ENCODE measurements at places on chromosomes 11 and 22.

GRCh38 chr11:29656597-29656996 is 360.2 kb downstream of the KCNA4 start:
- no peak for DNase-seq

DNA sequence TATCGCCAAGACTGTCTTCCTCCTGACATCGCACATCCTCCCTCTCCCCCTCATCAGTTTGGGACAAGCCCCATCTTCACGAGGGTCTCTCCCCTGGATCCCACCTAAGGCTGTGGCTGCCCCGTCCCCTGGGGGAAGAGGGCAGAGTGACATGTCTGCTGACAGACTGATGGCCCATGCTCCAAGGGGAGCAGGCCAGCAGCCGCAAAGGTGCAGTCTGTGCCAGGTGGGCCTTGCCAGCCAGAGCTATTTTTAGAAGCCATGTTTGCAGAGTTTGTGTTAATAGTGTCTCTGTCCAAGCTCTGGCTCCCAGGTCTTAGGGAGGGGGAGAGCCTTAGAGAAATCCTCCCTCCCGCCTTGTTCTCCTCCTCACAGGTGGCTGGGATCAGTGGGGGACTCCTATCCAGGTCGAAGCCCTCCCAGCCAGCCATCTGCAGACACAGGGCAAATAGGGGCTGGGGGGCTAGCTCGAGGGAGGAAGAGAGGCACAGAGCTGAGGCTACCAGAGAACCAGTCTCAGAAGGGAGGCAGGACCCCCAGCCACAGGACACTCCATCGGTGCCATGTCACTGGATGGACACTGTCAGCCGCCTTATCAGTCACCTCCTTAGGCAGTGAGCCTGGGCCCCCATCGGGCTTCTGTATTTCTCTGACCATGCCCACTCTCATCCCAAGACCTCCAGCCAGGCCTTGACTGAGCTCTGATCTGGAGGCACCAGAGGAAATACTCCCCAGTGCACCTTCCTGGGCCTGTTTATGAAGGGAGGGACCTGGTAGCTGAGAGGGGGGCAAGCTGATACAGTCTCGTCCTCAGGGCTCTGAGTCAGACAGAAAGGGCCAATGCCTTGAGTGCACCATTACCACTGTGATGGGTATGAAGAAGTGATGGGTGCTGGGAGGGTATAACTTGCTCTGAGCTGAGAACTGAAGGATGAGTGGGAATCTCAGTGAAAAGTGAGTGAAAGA is 49.3 kb downstream of the CHRDL2 start:
- peak; percentile 65 for DNase-seq

DNA sequence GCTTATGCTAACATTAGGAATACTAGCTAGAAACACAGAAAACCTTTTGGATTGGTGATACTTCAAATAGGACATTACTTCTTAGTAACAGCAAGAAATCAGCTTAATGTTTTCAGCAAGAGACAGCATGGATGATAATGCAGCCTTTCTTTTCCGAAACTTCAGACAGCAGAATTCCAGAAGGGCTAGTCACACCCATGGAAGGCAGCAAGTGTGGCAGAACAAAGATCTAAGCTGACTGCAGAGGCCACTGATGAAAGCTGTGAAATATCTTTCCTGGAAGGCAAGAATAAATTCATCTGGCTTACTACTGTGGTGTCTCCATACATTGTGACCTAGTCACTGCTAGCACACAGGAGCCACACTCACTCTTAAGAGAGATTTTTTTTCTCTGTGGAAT is 100.3 kb downstream of the CCDC83 start:
- no peak for DNase-seq

GRCh38 chr22:19868773-19869471 is 14.2 kb upstream of the GNB1L start:
- DNase-seq = peak; percentile 48

DNA sequence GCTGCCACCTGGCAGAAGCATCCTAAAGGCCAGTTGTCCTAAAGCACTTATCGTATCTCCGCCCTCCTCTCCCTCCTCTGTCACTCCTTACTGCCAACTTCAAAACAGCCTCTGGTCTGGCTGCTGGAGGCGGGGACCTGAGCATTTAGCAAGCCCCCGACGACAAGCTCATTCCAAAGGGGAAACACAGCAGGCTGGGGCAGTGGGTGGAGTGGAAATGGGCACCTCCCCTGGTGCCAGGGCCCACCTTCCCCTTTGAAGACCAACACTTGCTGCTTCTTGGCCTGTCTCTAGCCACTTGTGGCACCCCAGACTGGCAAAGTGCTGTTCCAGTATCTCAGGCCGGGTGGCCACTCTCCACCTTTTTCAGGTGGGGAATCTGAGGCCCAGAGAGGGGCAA is 3.6 kb downstream of the MAP3K11 start:
- no peak for DNase-seq

GRCh38 chr11:19403196-19403895 is 162.6 kb upstream of the E2F8 start:
- DNase-seq = no peak

- no peak for DNase-seq
Observed at GRCh38 chr11:76626921-76627401, 43.6 kb downstream of the LRRC32 start.

DNA sequence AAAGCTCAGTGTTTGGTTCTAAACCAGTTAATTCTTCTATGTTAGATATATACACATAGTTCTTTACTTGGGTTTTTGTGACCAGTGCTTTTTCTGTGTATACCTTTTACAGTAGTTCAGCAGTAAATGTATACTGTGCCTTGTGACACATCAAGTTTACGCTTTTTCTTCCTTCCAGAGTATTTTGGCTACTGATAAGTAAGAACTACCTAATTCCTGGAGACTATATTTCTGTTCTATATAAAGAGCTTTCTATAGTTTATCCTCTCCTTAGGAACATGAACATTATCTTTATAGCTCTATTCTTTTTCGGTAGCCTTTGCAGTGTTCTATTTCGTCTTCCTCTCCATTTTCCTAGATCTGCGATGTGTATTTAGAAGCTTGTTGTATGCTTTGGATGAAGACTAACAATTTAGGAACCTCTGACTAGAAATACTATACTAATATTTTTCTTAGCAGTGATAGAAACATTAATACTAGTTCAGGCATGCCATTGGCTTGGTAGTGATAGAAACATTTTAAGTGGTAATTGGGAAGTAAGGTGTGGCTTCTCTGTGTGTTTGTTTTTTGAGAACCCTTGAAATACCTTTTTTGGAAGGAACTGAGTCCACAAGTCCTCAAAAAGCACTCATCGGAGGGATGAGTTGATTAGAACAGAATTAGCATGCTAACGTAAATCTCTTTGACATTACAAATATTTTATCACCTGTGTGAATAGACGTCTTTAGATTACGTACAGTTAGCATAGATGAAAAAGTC is 74.6 kb downstream of the ARHGEF12 start:
- no peak for DNase-seq
